SJSA1 (cell line): ENCODE measurements at places on chromosomes 4 and X. TPM values are rescaled to one million over a fixed set of nuclear protein-coding genes. Genes with fewer than 3 reads are reported as not detected.

KIT gene
- total RNA-seq, result not detected in 2 replicates

DOK7 gene
- total RNA-seq, result 0.05 TPM in 1 of 2 replicates, not detected in the other

FSTL5 gene
- not detected in 2 replicates for total RNA-seq

HTRA3 gene
- 0.03 TPM in 1 of 2 replicates, not detected in the other for total RNA-seq

CXCR3 gene
- not detected in 2 replicates for total RNA-seq

FRYL gene
- total RNA-seq, result 17.4 and 28.5 TPM in 2 replicates

NLGN3 gene
- total RNA-seq, result not detected in 2 replicates

PNMA5 gene
- total RNA-seq, result 0.08 TPM in 1 of 2 replicates, not detected in the other

PABPC1L2A gene
- not detected in 2 replicates for total RNA-seq

NEXMIF gene
- total RNA-seq, result not detected in 2 replicates

F8 gene
- total RNA-seq, result 3.3 and 3.7 TPM in 2 replicates

FUNDC1 gene
- total RNA-seq, result 21.0 and 24.9 TPM in 2 replicates

PDCL2 gene
- not detected in 2 replicates for total RNA-seq

CENPVL1 gene
- not detected in 2 replicates for total RNA-seq

- H3K4me3 ChIP-seq, result no peak overlapping the region
- H3K4me1 ChIP-seq, result peaks cover 42% of the 10 kb centered on the region
- DNase-seq, result no peak
- H3K36me3 ChIP-seq, result peaks cover 64% of the 10 kb centered on the region
Measured at GRCh38 chr4:118756958-118757357, 71.8 kb downstream of the METTL14 start.

GRCh38 chrX:40170830-40171512 lies 73.2 kb upstream of the BCOR start:
- H3K27me3 ChIP-seq, result no peaks in the 10 kb centered on the region
- peak overlapping the region; percentile 58 for H3K27ac ChIP-seq
- H3K4me3 ChIP-seq, result peak overlapping the region; percentile 35
- no peaks in the 10 kb centered on the region for H3K36me3 ChIP-seq
- DNase-seq, result peak; percentile 16
- H3K4me1 ChIP-seq, result peaks cover 75% of the 10 kb centered on the region

DNA sequence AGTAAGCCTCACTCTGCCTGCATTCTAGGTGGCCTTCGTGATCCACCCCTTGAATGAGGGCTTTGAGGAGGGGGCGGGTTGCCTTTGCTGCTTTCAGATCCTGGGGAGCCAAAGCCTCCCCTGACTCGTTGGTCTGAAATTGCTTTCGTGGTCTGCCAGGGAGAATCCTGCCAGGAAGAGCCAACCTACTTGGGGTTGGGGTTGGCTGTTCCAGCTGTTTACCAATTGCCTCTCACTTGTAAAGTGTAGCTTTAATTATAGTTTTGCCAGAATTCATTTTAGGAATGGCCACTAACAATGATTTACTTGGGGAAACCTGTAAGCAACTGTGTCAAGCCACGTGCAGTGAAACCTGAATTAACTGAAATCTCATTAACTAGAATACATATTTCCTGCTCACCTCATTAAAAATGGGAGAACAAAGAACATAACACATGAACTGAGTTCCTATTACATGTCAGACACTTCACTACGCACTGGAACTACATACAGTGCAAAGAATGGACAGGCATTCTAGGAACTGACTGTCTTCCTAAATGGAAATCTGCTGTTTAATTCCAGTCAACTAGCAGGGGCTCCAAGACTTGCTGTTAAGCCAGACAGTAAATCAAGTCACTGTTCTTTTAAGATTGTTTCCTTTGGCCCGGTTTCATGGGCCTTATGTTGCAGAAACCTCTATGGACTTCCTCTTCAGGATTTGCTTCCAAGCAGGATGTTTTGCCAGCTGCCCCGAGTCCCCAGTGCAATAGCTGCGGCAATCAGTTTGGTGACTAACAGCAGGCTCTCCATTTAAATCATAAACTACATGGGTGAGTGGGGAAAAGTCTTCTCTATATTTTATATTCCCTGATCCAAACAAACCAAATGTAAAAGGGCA lies 16.4 kb upstream of the NKRF start:
- H3K27ac ChIP-seq, result no peak overlapping the region
- H3K27me3 ChIP-seq, result no peaks in the 10 kb centered on the region
- no peak overlapping the region for H3K4me3 ChIP-seq
- H3K36me3 ChIP-seq, result no peaks in the 10 kb centered on the region

GRCh38 chr4:188218392-188218791 lies 79.2 kb downstream of the TRIML1 start:
- H3K4me3 ChIP-seq, result no peak overlapping the region
- no peaks in the 10 kb centered on the region for H3K27me3 ChIP-seq
- no peaks in the 10 kb centered on the region for H3K4me1 ChIP-seq

GRCh38 chr4:138255917-138256597 lies 13.9 kb upstream of the SLC7A11 start:
- H3K27me3 ChIP-seq, result no peaks in the 10 kb centered on the region
- no peak overlapping the region for H3K4me3 ChIP-seq
- H3K4me1 ChIP-seq, result peaks cover 23% of the 10 kb centered on the region
- H3K27ac ChIP-seq, result no peak overlapping the region
- DNase-seq, result no peak

- H3K27me3 ChIP-seq, result no peaks in the 10 kb centered on the region
- no peaks in the 10 kb centered on the region for H3K36me3 ChIP-seq
- no peak for DNase-seq
- H3K27ac ChIP-seq, result no peak overlapping the region
- H3K4me3 ChIP-seq, result no peak overlapping the region
Measured at GRCh38 chrX:14274691-14275090, 245.0 kb upstream of the GEMIN8 start.

- no peaks in the 10 kb centered on the region for H3K4me1 ChIP-seq
- H3K27ac ChIP-seq, result no peak overlapping the region
- DNase-seq, result no peak
- no peaks in the 10 kb centered on the region for H3K27me3 ChIP-seq
- H3K4me3 ChIP-seq, result no peak overlapping the region
Measured at GRCh38 chr4:126583509-126583908, 1049.2 kb upstream of the INTU start.

DNA sequence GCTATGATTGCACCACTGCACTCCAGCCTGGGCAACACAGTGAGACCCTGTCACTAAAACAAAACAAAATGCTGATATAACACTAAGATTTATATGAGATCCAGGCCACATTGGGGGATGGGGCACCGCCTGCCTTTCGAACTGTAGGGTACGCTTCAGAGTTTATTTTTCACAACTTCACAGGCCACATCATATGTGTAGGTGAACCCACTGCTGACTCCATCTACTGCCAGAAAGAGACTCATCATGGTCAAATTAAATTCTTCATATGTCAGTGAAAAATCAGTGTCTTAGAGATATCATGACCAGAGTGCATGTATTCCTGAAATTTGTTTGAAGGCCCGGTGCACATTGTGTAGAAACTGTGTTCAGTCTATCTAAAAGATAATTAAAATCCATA lies 121.8 kb downstream of the GPR143 start:
- H3K4me3 ChIP-seq, result no peak overlapping the region
- H3K27me3 ChIP-seq, result no peaks in the 10 kb centered on the region
- H3K36me3 ChIP-seq, result no peaks in the 10 kb centered on the region

DNA sequence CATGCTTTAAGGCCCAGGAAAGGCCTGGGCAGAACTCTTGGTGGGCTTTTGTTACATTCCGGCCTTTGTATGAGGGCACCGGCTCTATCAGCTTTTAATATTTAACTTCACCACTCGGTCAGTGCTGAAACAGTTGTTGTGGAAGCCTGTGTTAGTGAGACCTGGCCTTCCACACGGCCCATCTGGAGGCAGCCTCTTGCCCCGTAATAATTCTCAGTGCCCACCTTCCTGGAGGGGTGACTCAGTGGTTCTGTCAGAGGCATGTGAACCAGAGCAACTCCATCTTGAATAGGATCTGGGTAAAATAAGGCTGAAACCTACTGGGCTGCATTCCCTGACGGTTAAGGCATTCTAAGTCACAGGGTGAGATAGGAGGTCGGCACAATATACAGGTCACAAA lies 162.0 kb upstream of the STS start:
- H3K27ac ChIP-seq, result no peak overlapping the region
- H3K4me3 ChIP-seq, result no peak overlapping the region
- DNase-seq, result no peak
- H3K27me3 ChIP-seq, result no peaks in the 10 kb centered on the region
- H3K4me1 ChIP-seq, result no peaks in the 10 kb centered on the region
- no peaks in the 10 kb centered on the region for H3K36me3 ChIP-seq

DNA sequence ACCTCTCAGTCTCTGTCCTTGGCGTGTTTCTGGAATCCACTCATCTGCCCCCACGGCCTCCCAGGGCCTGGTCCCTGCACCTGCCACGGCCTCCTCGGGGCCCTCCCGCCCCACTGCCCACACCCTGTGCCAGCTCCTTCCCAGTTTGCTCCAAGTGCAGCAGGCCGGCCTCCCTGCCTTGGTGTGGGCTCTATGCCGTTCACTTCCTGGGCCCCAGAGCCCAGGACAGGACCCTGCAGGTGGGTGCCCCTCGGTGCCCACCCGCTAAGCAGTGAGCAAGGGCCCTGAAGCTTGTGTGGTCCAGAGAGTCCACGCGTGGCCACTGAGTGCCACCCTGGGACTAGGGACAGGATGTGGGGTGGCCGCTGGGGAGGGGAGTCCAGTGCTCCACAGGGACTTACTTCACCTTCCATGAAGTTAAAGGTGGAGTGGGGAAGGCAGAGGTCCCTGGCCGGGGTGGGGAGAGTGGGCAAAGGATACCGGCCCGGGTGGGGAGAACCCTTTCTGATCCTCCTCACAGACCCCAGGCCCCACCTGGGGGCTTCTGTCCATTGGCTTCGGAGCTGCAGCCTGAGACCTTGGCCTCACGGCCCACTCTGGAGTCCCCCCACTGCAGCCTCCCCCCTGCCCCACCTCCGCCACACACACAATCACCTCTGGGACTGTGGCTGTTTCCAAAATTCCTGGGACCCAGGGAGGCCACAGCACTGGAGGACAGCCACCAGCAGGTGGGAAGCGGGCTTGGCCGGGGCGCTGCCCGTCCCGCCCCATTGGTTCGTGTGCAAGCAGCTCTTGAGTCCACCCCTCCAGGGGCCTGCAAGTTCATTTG lies 60.0 kb upstream of the NKX1-1 start:
- no peak overlapping the region for H3K4me3 ChIP-seq
- DNase-seq, result no peak
- H3K36me3 ChIP-seq, result no peaks in the 10 kb centered on the region

- peaks cover 8% of the 10 kb centered on the region; the same call in 1 of the 2 replicates for H3K4me1 ChIP-seq
- no peak overlapping the region for H3K4me3 ChIP-seq
- peaks cover 21% of the 10 kb centered on the region for H3K36me3 ChIP-seq
- no peak for DNase-seq
- no peak overlapping the region for H3K27ac ChIP-seq
Measured at GRCh38 chr4:7066006-7066405, 1.9 kb downstream of the GRPEL1 start.

- H3K27me3 ChIP-seq, result no peaks in the 10 kb centered on the region
- no peak overlapping the region for H3K4me3 ChIP-seq
- H3K4me1 ChIP-seq, result no peaks in the 10 kb centered on the region
- DNase-seq, result no peak
- H3K36me3 ChIP-seq, result no peaks in the 10 kb centered on the region
- no peak overlapping the region for H3K27ac ChIP-seq
Measured at GRCh38 chr4:127210893-127211649, 421.7 kb upstream of the INTU start.

DNA sequence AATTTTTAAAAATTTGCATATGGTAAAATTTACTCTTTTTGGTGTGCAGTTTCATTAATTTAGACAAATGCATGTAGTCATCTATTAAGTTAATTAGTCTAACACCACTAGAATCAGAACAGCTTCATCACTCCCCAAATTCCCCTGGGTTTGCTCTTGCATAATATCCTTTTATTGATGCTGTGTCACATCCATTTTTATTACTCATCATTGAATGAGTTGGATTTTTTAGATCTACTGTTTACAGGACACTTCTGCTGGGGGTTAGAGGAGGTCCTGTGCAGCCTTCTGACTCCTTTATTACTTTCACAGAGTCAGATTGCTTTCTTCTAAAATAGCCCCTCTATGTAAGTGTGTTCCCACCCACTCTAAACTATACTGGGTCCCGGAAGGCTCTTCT lies 65.9 kb downstream of the MTHFD2L start:
- no peaks in the 10 kb centered on the region for H3K36me3 ChIP-seq
- peaks cover 5% of the 10 kb centered on the region for H3K4me1 ChIP-seq
- H3K27me3 ChIP-seq, result no peaks in the 10 kb centered on the region
- H3K4me3 ChIP-seq, result no peak overlapping the region
- DNase-seq, result no peak
- no peak overlapping the region for H3K27ac ChIP-seq

- no peaks in the 10 kb centered on the region for H3K27me3 ChIP-seq
- peaks cover 9% of the 10 kb centered on the region for H3K36me3 ChIP-seq
- no peak overlapping the region for H3K27ac ChIP-seq
- H3K4me3 ChIP-seq, result no peak overlapping the region
Measured at GRCh38 chr4:153292897-153293741, 51.4 kb upstream of the MND1 start.

DNA sequence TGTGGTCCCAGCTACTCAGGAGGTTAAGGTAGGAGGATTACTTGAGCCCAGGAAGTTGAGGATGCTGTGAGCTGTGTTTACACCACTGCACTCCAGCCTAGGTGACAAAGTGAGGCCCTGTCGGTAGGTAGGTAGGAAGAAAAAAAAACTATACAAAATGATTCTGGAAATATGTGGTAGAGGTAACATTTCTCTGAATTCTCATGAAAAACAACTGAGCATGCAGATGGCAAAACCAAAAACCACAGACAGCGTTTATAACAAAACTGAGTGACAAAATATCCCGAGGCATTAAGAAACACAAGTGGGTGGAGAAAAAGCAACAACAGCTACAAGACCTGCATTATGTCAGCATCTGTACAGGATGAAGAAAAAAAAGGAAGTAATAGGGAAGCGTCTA lies 211.7 kb downstream of the DLG3 start:
- H3K36me3 ChIP-seq, result no peaks in the 10 kb centered on the region
- H3K27me3 ChIP-seq, result no peaks in the 10 kb centered on the region
- H3K27ac ChIP-seq, result no peak overlapping the region
- H3K4me3 ChIP-seq, result no peak overlapping the region
- no peak for DNase-seq

DNA sequence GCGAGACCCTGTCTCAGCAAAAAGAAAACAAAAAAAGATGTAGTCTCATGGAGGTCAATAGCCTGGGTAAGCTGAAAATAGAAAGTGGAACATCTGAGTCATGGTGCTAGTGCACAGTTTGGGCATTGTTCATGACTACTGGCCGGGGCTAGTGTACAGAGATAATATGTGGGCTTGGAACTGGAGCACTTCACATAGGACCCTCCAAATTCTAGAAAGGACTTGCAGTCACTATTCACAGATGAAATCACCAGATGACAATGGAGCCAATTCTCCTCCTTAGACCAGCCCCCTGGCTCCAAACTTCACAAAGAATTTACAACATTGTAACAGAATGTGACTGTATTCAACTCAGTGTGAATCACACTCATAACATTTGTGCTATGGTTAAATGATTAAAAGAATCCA lies 367.8 kb upstream of the SLC7A11 start:
- peak overlapping the region; percentile 50 for H3K27ac ChIP-seq
- peak; percentile 75 for DNase-seq
- no peak overlapping the region for H3K4me3 ChIP-seq
- H3K36me3 ChIP-seq, result no peaks in the 10 kb centered on the region
- H3K4me1 ChIP-seq, result peaks cover 26% of the 10 kb centered on the region

- H3K4me3 ChIP-seq, result no peak overlapping the region
- DNase-seq, result no peak
- H3K4me1 ChIP-seq, result peaks cover 36% of the 10 kb centered on the region
Measured at GRCh38 chr4:53014881-53015280, 152.8 kb downstream of the RASL11B start.
